ENCODE measurements at places on chromosomes 13 and 19. TPM values are rescaled to one million over a fixed set of nuclear protein-coding genes. Genes with fewer than 3 reads are reported as not detected.
A peak's percentile ranks its signal among the peaks of the same experiment; 100 is the strongest.

DNA sequence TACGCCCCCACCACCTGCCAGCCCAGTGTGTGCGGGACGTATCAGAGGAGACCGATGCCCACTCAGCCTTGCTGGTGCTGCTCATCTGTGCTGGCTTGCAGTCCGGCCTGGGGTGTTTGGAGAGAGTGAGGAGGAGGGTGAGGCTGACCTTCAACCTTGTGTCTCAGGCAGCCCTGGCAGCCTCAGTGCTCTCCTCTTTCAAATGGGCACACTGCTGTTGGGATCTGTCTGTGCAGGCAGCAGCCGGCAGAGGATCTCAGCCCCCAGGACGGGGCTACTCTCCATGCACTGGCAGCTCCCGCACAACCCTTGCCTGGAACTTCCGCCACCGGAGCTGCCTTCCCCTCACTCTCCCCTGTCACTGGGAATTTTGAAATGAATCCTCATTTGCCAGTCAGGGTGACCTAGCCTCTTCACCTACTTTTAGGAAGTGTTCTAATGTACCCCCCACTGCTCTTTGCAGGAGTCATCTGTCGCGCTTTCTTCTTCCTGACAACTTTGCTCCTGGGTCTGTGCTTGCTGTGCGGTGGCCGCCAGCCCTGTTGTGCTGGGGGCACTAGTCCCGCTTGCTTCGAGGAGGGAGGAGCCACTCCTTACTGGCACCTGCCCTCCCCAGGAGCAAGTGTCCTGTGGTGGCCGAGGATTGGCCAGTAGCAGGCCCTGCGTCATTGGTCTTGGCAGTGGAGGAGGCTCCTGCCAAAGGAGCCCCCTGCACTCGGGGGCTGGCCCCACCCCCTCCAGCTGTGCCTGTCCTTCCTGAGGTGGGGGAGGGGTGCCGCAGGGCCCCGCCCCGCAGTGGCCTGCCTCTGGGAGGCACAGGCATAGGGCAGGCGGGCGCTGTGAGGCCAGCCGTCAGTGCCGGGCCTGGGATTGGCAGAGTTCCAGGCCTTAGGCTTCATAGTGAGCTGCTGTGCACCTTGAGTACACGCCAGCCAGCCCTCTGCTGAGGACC, 53.4 kb downstream of the TSSK6 start:
- peak; percentile 91 for DNase-seq

- no peak for DNase-seq
These were observed 55.5 kb downstream of the IRS2 start for GRCh38 chr13:109730812-109731335.

GRCh38 chr19:44741841-44742329, 6.6 kb upstream of the BCL3 start:
- DNase-seq: peak; percentile 97

- DNase-seq: peak; percentile 40
These were observed 16.5 kb upstream of the RNF17 start for GRCh38 chr13:24747248-24748060.

DNA sequence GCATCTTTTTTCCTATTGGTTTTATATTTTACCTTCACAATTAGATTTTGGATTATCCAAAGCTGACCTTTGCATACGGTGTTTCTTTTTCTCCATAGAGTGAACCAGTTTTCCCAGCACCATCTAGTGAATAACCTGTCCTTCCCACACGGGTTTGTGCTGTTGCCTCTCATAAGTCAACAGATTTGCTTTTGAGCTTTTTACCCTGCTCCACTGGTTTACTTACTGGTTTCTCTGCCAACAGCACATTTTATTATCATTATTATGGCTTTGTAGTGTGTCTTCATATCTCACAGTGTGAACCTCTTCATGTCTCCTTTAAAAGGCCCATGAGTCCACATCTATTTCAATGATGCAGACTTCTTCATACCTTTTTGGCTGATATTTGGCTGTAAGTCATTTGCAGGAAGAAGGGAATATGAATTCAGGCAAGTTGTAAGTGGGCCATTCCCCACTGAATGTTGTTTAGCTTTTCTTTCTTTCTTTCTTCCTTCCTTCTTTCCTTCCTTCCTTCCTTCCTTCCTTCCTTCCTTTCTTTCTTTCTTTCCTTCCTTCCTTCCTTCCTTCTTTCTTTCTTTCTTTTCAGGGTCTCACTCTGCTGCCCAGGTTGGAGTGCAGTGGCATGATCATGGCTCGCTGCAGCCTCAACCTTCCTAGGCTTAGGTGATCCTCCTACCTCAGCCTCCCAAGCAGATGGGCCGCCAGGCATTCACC, 86.8 kb downstream of the TM9SF2 start:
- no peak for DNase-seq

DNA sequence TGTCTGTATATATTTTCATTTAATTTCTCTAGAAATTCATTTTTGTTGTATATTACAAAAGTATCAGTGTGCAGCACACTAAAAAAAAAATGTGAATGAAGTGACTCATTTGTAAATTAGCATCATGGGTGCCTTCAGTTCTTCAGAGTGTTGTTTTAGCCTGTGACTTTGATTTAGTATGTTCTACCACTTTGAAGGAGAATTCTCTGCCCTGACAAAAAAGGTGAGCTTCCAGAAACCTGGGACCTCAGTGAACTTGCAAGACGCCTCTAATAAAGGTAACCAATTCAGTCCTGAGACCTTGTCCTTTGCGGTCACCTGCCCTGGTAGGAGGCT, 2.4 kb downstream of the METTL21C start:
- DNase-seq: no peak

DNA sequence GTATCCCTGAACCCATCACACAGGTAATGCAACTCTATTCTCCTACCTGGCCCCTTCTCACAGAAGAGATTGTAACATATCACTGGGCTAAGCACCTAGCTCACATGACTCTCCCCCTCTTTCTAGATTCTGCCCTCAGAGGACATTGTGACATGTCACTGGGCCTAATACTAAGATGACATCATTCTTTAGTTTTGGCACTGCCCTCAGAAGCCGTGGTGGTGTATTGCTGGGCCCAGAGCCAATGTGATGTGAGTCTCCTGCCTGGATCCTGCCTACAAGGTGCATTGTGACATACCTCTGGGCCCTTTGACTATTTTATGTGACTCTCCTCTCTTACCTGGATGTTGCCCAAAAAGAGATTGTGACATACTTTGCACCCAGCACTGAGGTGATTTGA, 21.4 kb upstream of the ZNF730 start:
- DNase-seq: no peak

- DNase-seq: no peak
These were observed 179.5 kb downstream of the GGACT start for GRCh38 chr13:100409132-100409531.

- peak; percentile 8 for DNase-seq
These were observed 633 bp downstream of the SPHK2 start for GRCh38 chr19:48619692-48620585.

GRCh38 chr13:95684418-95684817, 7.5 kb downstream of the DNAJC3 start:
- no peak for DNase-seq

GRCh38 chr19:6033744-6034264, 55.9 kb upstream of the RANBP3 start:
- no peak for DNase-seq

- no peak for DNase-seq
These were observed 321.1 kb upstream of the EDNRB start for GRCh38 chr13:78239714-78240113.

- peak; percentile 62 for DNase-seq
These were observed 6.9 kb downstream of the UPK1A start for GRCh38 chr19:35673121-35673804.

DNA sequence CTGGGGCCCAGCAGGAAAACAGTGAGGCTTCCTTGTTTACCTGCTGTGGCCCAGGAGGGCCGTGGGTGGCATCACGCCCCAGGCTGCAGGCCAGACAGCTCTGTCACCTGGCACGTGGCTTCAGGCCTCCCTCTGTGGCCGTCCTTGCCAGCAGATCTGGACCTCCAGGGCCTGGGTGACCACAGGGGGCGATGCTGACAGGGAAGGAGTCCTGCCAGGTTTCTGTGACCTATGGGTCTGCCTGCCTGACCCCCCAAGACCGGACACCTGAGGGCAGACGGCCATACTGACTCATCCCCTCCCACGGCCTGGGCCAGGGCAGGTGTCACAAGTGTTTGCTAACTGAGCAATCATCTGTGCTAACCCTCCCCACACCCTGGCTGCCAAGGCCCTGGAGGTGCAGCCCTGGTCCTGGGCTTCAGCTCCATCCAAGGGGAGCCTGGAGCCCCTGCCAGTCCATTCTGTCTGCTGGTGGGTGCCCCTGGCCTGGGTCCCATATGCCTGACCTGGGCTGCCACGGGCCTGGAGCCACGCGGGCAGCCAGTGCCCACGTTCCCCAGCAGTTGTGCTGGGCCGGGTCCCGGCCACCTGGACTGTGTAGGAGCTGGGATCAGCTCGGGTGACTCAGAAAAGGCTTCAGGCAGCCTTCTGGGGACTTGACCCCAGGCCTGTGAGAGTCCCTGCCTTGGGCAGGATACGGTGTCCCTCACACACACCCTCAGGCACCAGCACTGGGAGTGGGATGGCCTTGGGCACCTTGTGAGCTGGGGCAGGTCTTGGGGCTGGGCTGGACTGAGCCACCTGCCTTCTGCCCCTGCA, 3.7 kb downstream of the CDC34 start:
- DNase-seq: no peak

GRCh38 chr13:51297556-51297955, 41.9 kb upstream of the SERPINE3 start:
- DNase-seq: no peak

DNA sequence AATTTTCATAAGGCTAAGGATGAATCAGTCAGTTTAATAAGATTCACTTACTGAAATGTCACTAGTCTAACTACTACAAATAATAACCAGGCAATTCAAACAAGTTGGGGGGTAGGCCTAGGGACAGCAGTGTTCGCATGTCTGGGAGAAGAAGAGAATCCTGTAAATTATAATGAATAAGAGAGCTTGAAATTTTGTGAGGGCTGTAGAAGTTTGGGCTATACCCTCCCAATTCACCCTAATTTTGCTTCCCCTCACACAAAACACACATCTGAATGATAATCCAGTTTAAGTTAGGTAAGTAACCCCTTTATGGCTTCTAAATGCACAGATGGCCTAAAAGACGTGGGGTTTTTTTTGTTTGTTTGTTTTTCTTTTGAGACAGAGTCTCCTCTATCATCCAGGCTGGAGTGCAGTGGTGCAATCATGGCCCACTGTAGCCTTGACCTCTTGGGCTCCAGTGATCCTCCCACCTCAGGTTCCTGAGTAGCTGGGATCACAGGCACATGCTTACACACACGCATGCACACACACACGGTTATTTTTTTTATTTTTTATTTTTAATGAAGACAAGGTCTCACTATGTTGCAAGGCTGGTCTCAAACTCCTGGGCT, 69.9 kb downstream of the TBC1D4 start:
- DNase-seq: no peak

- no peak for DNase-seq
These were observed 12.8 kb downstream of the C3 start for GRCh38 chr19:6707658-6708018.

- no peak for DNase-seq
These were observed 16.8 kb downstream of the POLR1D start for GRCh38 chr13:27638521-27638920.

DNA sequence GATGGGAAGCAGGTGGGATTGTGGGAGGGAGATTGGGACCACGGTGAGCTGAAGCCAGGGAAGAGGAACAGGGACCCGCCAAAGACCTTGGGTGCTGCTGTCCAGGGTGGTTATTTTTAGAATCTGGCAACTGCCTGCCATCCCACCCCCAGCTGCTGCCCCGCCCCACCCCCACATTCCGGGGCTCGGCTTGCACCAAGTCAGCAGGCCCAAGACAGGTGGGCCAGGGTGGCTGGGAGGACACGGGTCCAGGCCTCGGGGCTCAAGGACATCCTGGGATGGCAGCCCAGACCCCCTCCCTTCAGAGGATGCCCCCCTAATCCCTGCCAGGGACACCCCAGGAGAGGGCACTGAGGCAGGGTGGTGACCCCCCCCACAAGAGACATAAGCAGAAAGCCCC, 827 bp downstream of the CKM start:
- no peak for DNase-seq

CD37 gene
- 0.27 TPM for total RNA-seq

ENOX1 gene
- total RNA-seq: 2.4 TPM

MBD3L2B gene
- total RNA-seq: not detected

SELENOV gene
- total RNA-seq: 0.50 TPM

LYPD5 gene
- total RNA-seq: 0.20 TPM

CELF5 gene
- not detected for total RNA-seq

LILRA5 gene
- not detected for total RNA-seq

GGN gene
- total RNA-seq: 0.12 TPM

ZNF256 gene
- total RNA-seq: 5.4 TPM
